ENCODE measurements at places on chromosomes 2 and 18.

DNA sequence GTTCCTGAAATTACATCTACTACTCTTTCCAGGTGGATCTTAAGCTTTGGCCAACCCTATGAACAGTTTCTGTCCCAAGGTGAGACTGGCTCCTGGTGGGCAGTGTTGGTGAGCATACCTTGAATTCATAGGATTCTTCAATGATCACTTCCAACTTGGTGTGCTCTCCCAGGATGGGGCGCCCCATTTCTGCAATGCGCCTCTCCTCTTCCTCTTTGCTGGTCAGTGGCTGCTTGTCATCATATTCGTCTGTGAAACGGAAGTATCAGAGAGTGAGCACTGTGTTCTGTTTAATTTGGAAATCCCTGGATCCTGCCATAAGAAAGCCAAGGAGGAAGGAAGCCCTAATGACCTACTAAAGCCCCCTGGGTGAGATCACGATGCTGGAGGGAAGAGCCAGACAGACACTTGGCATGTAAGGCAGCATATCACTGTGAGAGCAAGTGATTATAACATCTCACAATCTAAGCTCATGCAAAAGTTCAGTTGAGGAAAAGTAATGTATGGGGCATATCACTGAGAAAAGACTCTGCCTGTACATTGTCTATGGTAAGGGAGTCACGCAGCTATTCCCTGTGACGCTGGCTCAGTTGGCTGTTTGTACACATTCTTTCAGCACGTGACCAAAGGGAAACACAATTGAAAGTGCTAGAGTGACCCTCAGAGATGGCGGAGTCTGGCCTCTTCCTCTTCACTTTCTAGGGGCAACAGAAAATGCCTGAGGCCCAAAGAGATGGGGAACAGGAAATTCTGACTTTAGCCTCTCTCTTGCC, 287.0 kb downstream of the SLC8A1 start:
- no peak for DNase-seq

DNA sequence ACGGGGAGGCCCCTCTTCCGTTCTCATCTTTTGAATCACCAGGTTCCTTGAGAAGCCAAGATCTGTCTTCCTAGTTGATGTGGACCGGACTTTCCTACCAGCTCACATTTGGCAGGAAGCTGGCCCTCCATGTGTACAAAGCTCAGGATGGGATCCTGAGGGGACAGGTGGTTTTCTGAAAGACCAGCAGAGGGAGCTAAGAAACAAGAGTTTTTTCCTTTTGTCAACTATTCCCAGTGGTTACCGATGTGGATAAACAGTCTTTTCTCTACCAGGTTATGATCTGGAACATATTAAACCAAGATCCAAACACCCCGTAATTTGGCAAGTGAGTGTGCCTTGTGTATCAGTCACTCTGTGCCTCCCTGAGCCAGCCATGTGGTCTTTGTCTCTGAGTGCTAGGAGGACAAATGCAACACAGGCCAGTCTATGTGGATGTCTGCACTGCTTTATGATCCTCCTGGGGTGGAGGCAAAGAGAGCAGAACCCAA, 25.1 kb upstream of the ARHGAP25 start:
- DNase-seq, result no peak

- no peak for DNase-seq
These were observed 755 bp upstream of the ATP9B start for GRCh38 chr18:79068341-79068936.

DNA sequence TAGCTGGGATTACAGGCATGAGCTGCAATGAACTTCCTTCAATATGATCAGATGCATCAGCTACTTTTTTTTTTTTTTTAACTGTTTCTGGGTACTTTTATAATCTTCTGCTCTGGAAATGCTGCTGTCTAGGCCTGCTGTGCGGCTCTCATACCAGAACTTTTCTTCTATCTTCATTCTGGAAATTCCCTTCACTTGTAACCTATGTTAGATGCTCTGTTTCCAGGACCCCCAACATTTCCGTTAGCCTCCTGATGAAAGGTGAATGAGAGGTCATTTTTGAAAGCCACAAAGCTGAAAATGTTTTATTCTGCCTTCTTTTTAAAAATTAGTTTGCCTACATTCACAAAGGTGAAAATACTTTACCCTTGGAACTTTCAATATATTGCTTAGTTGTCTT, 8.6 kb downstream of the AGFG1 start:
- no peak for DNase-seq

DNA sequence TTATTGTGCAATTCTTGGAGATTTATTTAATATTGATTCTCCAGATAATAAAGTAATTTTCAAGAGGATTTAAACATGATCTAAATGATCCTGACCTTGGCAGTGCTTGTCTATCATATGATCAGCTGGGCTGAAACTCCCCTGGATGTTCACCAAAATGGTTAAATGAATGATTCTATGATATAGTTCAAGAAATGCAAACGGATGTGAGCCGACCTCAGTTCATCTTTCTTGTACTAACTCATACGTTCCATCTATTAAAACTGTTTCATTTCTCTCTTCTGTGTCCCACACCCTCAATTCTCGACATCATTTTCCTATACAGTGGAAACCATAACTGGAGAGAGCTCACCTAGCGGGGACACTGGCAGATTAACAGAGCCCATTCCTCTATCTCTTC, 281.7 kb upstream of the CCDC68 start:
- DNase-seq, result no peak

DNA sequence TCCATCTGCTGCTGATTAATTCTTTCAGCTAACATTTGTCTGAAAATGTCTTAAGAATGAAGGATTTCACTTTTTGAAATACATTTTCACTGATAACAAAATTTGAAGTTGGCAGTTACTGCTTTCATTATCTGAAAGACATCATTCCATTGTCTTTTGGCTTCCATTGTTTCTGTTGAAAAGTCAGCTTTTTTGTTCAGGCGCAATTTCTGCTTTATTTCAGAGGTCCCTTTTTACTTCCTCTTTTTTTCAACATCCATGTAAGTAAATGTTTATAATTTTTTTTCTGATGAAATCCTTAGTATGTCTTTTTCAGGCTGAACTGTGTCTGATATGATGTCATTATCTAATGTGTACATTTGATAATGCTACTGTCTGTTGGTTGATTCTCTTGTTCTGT, 184.2 kb downstream of the RND3 start:
- no peak for DNase-seq

DNA sequence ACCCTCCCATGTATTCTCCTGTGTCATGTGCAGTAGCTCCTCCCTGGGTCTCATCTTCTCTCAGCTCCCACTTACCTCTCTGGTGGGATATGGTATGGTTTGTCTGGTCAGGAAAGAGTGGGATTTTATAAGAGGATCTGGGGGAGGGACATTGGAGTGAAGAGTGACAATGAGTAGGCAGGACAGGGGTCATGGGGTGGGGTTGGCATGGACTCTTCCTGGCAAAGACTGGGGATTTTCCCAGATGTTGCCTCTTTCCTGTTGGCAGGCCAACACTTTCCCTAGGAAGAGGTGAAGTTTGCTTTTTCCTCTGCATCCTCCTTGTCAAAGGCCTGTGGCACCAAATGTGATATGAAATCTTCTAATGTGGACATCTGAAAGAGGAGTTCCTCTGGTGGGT, at the start of gene REG3A:
TSS of gene REG3A (minus strand) at position 101 of the 400 bp plus-strand sequence. CDS start 348 bp downstream, outside the sequence.
- DNase-seq, result no peak

DNA sequence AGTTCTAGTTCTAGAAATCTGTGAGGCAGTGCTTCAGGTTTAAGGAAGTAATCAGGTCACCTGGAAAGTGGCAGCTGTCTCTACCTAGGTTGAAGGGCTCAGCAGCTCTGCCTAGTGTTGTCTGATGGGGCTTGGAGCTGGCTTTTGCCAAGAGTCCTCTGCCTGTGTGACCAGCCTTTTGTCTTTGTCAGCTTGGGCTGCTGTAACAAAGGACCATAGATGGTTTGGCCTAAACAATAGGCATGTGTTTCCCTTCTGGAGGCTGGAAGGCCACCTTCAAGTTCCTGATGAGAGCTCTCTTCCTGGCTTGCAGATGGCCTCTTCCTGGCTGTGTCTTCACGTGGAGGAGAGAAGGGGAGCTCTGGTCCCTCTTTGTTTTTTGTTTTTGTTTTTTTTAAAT, 13.3 kb downstream of the UBE2F start:
- DNase-seq, result no peak

DNA sequence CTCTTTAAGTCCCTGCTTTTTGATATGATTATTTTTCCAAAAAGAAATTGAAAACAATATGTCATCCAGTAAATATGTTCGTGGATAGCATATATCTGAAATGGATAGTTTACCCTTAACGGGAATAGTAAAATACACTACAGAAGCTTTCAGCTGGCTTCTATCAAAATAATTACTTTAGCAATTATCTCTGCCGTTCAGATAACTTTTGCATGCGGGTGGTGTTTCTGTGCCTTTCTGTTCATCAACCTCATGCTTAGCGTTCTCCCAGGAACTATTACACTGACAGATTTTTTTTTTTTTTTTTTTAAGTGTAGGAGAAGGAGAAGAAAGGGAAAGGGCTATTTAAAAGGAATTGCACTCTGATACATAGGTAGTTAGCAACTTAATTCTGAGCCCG, 53.6 kb downstream of the TSHZ1 start:
- no peak for DNase-seq

- DNase-seq, result no peak
These were observed 29.2 kb upstream of the CCDC178 start for GRCh38 chr18:33469699-33470098.

- DNase-seq, result no peak
These were observed 220.6 kb upstream of the LRRTM1 start for GRCh38 chr2:80525152-80525551.

GRCh38 chr18:33275843-33276242, 164.7 kb downstream of the CCDC178 start:
- no peak for DNase-seq

DNA sequence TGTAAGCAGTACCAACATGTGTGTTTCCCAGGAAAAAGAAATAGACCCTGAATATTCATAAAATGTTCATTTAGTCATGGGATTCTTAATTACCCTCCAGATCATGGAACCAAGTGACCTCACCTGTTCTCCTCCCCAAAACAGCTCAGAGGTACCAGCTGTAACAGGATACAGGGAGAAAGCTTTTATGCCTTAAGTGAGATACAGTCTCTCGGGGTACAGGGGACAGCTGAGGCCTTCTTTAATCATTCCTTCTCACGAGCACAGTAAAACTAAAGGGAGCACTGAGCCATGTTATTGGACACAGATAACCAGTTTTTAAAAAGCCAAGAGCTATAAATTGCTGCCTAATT, 16.6 kb downstream of the EPHA4 start:
- no peak for DNase-seq

GRCh38 chr18:55439056-55439455, 148.9 kb downstream of the TCF4 start:
- DNase-seq, result no peak

DNA sequence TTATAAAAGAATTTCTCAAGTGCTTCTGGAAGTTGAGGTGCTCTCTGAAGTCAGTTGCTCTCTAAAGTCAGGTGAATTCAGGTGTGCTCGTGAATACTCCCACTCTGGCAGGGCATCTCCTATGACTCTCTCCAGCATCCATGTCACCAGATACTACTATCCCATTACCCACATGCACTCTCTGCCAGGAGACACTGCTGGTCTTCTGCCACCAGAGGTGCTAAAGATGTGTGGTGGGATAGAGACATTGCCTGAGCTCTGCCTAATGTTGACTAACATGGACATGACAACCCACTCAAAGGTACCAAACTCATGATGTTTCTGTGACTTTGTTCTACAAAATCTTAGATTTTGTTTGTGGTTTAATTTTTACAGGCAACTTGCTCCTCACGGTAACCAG, 106.4 kb upstream of the HNRNPA3 start:
- no peak for DNase-seq

DNA sequence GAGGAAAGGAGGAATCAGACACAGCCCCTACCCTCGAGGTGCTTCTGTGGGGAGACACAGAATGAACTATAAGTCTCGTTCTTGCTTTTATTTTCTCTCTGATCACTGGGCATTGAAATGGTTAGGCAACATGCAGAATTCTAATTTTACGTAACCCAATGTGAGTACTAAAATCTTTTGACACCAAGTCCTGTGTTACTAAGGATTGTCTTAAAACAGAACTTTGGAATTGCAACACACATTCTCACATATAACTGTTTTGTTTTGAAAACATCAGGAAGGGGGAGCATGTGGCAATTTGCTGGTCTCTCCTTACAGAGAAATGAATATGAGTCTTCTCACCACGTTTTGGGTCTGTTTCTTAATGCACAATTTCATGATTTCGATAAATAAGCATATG, 23.6 kb upstream of the SULT1C4 start:
- no peak for DNase-seq

- no peak for DNase-seq
These were observed 62.3 kb upstream of the C2orf15 start for GRCh38 chr2:99079226-99079625.

- no peak for DNase-seq
These were observed 186.7 kb downstream of the INSIG2 start for GRCh38 chr2:118274841-118275510.

DNA sequence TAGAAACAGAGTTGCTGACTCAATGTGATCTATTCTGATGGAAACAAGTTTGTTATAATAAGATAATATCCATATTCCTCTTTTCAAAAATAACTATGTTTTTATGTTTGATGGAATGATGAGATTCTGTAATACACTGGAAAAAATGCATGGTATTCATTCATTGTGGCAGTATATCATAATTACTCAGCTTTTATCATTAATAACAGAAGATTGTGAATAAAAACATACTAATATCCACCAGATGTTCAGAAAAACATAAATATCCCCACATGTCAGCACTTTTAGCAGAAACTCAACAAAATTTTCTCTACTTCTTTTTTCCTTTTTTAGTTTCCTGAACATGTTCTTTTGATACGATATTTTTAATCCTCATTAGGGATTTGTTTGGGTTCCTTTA, 130.9 kb upstream of the CAVIN2 start:
- no peak for DNase-seq

DNA sequence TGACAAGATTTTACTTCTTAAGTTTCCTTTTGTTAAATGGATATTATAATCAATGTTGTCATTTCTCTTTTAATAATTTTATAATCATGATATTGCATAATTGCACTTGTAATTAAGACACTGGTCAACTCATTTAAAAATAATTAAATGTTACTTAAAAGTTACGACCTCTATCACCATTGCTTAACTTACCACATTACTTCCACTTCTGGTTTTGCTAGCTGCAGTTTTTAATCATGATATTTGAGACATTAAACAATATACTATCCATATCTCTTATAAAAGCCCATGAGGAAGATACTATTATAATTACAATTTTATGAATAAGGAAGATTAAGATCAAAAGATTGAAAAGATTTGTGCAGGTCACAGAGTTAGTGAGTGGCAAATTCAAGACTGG, 502.0 kb downstream of the RNF144A start:
- DNase-seq, result no peak

- no peak for DNase-seq
These were observed 1132.4 kb upstream of the CDH2 start for GRCh38 chr18:29309366-29309765.

DNA sequence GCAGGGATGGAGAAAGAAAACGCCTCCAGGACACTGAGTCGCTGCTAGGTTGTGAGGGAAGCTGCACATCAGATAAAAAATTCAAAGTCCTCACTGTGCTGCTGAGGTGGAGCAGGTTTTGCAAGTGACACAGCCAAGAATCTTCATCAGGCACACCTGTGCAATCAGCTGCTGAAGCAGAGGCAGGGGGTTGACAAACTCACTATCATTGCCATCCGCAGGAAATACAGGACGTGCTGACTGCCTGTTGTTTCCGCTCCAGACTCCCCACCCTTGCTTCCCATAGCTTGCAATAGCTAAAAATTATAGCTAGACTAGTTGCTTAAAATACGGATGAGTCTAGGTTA, 147.8 kb upstream of the FHL2 start:
- DNase-seq, result no peak

Data from activated CD4-positive, alpha-beta T cell treated with anti-CD3 and anti-CD28 coated beads for 4 hours (primary cell).